ENCODE measurements at places on chromosomes 11 and 22.
A peak's percentile ranks its signal among the peaks of the same experiment; 100 is the strongest.

GRCh38 chr22:39283322-39284141, 35.9 kb downstream of the RPL3 start:
- no peak for DNase-seq

GRCh38 chr11:36090356-36091109, 146.7 kb downstream of the LDLRAD3 start:
- no peak for DNase-seq

DNA sequence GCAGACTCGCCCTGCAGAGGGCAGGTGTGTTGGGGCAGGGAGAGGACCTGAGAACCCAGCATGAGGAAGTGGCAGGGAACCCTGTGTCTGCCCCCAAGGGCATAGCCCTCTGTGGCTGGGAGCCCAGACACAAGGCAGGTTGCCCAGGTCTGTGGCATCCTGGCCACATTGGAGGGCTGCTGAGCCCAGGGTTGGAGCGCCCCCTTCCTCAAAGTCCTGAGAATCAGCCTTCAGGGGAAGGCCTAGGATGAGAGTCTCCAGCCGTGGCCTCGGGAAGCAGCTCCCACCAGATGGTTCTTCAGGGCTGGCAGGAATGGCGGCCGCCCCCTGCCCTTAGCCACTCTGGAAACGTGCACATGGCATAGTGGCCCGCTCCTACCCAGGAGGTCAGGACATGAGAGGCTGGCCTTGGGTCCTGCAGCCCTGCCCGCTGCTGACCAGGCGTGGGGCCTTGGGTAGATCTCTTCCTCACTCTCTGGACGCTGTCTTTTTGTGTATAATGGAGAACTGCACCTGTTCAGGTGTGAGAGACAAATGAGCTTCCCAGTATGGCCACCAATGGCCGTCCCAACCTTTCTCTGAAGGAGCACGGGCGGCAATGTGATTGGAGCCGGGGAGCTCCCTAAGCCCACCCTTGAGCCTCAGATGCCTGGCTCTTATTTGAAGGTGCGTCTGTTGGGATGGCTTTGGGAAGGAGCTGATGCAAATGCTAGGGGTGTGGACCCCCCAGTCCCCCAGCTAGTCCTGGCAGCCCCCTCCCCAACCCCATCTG, 4.6 kb upstream of the CDC42BPG start:
- peak; percentile 70 for DNase-seq

GRCh38 chr11:44308256-44308922, 1.6 kb downstream of the ALX4 start:
- DNase-seq = no peak

GRCh38 chr11:3834664-3835461, 5.9 kb downstream of the RHOG start:
- DNase-seq = no peak

DNA sequence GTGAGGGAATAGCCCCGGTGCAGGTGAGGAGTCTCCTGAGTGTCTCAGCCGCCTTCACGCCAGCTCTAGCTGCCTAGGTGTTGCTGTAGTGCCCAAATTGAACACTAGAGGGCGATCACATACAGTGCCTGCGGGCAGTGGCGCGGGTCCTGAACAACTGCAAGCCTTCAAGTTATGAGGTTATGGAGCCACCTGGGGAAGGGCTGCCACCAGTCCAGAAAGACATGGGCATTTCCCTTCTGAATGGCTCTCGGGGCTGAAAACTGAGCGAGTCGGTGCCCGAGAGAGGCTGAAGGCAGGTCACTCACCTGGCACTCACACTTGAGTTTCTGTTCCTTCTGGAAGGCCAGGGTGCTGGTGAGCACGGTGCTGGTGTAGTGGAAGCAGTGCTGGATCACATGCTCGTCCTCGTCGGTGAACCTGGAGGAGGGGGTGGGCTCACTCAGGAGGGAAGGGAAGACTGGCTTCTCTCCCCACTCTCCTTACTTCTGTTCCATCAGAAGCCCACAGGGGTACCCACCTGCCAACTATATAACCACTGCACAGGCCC, 88.4 kb downstream of the PDE2A start:
- peak; percentile 60 for DNase-seq

- DNase-seq = no peak
Observed at GRCh38 chr22:24164940-24165339, 16.3 kb upstream of the SUSD2 start.

DNA sequence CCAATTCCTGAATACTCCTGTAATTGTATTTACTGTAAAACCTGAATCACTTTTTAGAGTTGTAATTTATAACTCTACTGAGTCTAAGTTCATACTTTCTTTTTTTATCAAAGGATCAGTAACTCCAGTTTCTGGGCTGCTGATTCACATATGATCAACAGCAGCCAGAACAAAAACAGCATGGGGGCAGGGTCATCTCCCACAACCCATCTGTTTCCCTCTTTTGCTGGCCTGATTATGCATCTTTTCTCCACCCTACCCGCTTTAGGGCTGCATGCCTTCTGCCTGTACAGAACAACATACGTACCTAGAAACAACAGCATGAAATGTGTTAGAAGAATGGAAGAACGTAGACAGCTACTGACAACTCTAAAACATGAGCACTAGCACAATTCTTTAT, 76.0 kb downstream of the MRTFA start:
- DNase-seq = no peak

- no peak for DNase-seq
Observed at GRCh38 chr11:65491614-65492386, 7.0 kb upstream of the MALAT1 start.

- no peak for DNase-seq
Observed at GRCh38 chr11:86861810-86862209, 61.5 kb downstream of the PRSS23 start.

- DNase-seq = no peak
Observed at GRCh38 chr11:23100726-23101125, 240.5 kb upstream of the CCDC179 start.

GRCh38 chr22:42131562-42131961, 952 bp upstream of the CYP2D6 start:
- DNase-seq = no peak

- DNase-seq = peak; percentile 70
Observed at GRCh38 chr11:73350908-73351636, 25.1 kb upstream of the RELT start.

GRCh38 chr11:74330075-74330858, 18.8 kb upstream of the P4HA3 start:
- no peak for DNase-seq

- no peak for DNase-seq
Observed at GRCh38 chr22:20653795-20654342, 120.0 kb upstream of the SERPIND1 start.

- DNase-seq = no peak
Observed at GRCh38 chr11:66555416-66555815, 8.7 kb downstream of the ACTN3 start.

DNA sequence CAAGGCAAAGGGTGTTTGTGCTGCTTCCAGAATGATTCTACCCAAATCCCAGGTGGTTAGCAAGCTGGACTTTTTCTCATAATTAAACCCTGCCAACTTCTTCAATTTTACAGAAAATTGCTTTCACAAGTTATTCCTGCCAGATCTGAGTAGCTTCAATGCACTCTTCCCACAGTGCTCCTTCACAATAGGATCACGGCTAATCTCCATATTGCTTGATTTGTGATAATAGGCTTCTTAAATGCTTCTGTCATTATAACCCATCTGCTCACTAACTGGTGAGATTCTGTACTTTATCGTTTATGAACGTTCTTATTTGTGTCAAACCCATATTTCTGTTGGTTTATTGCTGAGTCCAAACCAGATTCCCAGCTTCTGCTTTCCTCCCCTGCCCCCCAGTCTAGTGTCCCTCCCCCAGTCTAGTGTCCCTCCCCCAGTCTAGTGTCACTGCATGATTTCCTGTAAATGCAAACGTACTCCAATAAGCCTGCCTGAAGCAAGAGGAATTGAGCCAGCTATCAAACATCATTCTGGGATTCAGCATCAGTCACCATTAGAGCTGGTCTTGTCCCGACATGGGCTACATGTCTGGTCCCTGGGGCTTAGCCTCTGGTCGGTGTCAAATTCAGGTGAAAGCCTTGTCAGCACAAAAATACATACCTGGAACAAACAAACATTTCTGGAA, 14.0 kb downstream of the MMP3 start:
- DNase-seq = no peak

- DNase-seq = no peak
Observed at GRCh38 chr11:111917312-111917711, 1.4 kb upstream of the C11orf52 start.

GRCh38 chr11:114042234-114042633, 17.3 kb upstream of the ZBTB16 start:
- DNase-seq = no peak

DNA sequence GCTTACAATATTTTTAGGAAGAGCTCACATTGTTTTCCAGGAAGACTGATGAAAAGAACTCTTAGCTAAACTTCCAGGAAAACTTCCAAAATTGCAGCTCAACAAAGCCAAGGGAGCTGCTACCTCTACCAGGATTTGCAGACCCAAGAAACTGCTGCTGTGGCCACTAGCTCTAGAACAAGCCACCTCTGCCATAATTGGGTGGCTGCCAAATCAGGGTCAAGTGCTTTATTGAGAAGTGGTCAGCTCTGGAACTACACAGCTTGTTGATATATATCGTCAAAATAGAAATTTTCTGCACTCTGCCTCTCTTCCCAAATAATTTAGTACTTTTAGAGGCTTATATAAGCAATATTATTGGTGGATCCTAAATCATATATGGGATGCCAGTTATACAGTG, 371.8 kb upstream of the CHORDC1 start:
- no peak for DNase-seq

DNA sequence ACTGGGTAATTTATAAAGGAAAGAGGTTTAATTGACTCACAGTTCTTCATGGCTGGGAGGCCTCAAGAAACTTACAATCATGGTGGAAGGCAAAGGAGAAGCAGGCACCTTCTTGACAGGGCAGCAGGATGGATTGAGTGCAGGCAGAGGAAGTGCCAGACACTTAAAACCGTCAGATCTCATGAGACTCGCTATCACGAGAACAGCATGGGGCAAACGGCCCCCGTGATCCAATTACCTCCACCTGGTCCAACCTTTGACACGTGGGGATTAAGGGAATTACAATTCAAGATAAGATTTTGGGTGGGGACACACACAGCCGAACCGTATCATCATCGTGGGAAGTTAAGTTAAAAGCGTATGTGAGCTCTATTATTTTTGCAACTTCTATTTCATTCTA, 71.4 kb upstream of the SYN3 start:
- DNase-seq = no peak

DNA sequence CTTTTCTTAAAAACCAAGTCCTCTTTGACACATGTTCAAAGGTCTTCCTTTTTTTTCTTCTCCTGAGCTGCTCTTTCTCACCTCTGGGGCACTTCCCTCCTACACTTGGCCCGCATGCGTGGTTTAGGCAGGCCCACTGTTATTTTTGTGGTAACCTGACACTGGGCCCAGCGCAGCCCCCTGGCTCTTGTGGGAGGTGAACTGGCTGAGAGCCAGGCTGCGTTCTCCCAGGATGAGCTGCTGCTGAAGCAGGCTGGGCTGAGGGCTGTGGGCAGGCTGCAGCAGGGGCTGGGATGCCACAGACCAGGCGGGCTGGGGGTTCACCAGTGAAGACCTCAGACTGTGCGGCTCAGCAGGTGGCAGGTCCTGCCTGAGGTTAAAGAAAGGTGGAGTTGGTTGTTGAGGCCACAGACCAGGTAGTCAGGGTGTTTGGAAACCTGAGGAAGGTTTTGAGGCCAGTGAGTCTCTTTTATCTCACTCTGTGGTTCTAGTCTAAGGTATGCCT, 72.4 kb downstream of the TEAD1 start:
- peak; percentile 75 for DNase-seq

- no peak for DNase-seq
Observed at GRCh38 chr11:25065746-25066145, 568.9 kb downstream of the LUZP2 start.

- no peak for DNase-seq
Observed at GRCh38 chr11:6640985-6641701, 14.5 kb downstream of the DCHS1 start.

DNA sequence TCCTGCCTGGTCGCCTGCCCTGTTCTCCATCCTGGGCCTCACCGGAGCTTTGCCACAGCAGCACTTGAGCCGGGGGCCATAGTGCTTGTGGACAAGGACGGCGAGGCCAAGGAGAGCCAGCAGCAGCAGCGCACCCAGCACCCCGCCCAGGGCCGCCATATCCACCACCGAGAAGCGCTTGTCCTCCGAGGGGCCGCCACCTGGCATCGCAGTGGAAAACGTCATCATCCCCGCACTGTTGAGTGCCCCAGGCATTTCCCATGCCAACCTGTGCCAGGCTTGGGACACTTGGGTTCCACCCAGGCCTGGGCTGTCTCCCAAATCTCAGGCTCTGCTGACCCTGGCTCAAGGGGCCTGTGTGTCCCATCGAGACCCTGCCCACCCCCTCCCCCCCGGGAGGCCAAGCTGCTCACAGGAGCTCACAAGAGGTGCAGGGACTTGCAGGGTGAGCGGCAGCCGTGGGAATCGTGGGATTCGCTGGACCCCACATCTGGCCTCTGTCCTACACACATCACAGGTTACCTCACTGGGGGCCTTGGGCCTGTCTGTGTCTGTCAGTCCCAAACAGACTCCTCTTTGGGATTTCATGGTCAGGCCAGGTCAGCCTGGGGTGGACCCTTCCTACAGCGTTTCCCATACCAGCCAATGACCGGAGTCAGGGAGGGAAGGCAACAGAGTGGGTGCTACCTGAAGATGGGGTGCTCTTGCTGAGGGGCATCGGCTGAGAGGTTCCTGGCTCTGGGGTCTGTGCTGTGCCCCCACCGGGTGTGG, 2.3 kb upstream of the IRF7 start:
- DNase-seq = no peak

GRCh38 chr22:46290121-46290842, 6.4 kb upstream of the GTSE1 start:
- DNase-seq = no peak

GRCh38 chr22:45208993-45209838, 31.5 kb downstream of the KIAA0930 start:
- no peak for DNase-seq

- no peak for DNase-seq
Observed at GRCh38 chr22:48800886-48801607, 1026.6 kb downstream of the BRD1 start.

DNA sequence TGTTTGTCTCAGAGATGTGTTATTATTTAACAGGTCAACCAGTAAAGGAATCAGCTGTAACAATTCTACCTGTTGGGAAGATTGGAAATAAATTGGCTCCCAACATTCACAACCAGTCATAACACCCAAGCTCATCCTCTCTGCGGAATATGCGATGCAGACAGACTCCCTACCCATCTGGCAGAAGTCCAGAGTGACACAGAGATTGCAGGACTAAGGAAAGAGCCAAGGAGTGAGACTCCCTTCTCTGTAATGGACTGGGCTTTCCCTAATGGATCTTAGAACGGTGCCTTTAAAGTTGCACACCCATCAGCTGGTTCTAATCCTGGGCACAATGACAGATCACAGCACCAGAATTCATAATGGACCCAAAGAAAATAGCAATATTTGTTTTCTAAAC, 27.8 kb upstream of the UBASH3B start:
- DNase-seq = no peak

GRCh38 chr11:2789331-2789730, 89.5 kb upstream of the KCNQ1OT1 start:
- DNase-seq = no peak

DNA sequence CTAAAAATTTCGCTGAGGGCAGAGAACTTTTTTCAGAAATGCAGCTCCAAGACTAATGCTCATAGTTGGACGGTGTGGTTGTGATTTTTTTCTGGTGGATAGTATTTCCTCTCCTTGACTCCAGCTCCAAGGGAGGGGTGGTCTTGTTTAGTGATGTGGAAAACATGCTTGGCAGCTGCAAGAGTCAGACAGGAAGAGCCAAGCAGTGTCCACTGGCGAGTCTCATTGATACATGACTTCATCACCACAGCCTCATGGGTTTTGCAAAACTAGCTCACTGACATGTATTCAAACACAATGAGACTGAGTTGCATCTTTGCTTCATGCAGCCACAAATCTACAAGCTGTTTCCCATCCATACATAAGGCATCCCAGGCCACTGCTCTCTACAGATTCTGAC, 7.3 kb upstream of the KCNJ1 start:
- no peak for DNase-seq

Measured in Jurkat, Clone E6-1 (cell line).